ENCODE measurements at places on chromosomes 5 and 9.
A peak's percentile ranks its signal among the peaks of the same experiment; 100 is the strongest.

- no peak for DNase-seq
Measured at GRCh38 chr9:132078699-132079356, 839 bp downstream of the MED27 start.

GRCh38 chr5:81305785-81306184 lies 4.4 kb downstream of the ZCCHC9 start:
- DNase-seq: no peak

DNA sequence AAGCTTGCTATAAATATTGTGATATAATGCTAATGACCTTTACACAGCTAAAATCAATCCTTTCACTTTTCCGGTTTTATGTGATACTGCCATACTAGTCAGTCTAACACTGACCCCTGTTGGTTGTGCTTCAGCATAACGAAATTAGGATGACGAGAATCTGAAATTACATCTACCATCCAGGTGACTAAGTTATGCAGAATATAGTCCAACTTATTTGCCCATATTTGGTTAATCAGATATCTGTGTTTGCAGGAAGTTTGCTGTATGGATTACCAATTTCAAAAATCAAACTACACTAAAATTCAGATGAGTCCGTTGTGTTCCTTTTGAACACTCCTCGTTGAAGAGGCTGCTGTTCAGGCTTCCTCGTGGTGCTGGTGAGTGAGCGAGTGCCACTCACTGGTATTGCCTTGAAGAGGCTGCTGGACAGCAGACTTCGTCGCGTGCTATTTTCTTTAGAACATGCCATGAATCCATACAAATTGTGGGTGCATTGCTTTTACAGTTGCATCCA lies 32.5 kb downstream of the TENT4A start:
- peak; percentile 22 for DNase-seq

DNA sequence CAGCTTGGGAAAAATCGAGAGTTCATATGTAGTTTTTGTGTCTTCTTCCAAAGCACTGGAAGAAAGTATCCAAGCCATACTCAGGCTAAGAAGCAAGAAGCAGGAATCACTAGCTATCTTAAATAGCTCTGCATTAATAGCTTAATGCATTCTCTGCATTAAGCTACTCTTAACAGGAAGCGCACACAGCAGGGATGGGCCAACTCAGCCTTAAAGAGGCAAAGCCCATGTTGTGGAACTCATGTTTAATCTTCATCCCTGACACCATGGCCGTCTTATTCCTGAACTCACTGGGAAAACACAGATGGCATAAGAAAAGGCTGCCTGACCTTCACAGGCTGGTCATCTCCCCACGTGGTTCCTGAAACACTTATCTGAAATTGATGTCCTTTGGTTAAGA lies 18.7 kb upstream of the ICE1 start:
- no peak for DNase-seq

DNA sequence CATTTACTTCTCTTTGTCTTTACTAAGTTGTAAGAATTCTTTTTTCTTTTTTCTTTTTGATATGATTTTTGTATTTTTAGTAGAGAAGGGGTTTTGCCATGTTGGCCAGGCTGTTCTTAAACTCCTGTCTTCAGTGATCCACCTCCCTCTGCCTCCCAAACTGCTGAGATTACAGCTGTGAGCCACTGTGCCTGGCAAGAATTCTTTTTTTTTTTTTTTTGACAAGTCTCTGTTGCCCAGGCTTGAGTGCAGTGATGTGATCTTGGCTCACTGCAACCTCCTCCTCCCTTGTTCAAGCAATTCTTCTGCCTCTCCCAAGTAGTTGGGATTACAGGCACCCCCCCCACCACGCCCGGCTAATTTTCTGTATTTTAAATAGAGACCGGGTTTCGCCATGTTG lies 9.9 kb downstream of the NPM1 start:
- no peak for DNase-seq

GRCh38 chr5:116672203-116672602 lies 97.6 kb upstream of the SEMA6A start:
- no peak for DNase-seq

DNA sequence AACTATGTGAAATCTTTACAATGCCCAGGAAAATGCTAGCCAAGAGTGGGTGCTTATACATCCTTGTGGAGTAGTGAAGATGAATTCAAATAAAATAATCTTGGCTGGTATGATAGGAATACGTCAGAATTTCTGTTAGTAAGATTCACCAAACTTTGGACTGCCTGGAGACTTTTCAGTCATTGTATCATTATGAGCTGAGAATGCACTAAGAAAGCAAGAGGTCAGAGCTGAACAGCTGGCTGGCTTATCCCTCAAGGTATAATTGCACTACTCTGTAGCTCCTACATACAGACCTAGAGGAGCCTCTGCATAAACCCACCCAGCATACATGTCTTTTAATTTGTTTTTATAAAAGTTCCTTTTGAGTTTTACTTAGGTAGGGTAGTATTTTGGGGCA lies 568.5 kb upstream of the RIOK2 start:
- DNase-seq: peak; percentile 30

DNA sequence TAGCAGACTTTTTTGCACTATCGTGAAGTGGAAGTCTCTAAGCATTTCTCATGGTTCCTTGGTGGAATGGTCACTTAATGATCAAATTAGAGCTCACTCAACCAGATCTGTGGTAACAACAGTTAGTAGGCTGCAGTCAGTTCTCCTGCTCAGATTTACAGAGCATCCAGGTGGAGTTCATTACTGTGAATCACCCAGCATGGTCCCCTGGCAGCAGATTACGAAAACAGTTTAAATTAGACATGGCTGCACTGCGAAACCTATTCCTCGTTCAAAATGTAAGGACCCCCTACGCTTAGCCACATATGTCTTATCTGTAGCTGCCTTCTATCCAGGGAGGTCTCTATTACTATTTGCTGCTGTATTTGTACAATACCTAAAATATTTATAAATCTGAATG lies 823.6 kb upstream of the ARRDC3 start:
- DNase-seq: no peak

DNA sequence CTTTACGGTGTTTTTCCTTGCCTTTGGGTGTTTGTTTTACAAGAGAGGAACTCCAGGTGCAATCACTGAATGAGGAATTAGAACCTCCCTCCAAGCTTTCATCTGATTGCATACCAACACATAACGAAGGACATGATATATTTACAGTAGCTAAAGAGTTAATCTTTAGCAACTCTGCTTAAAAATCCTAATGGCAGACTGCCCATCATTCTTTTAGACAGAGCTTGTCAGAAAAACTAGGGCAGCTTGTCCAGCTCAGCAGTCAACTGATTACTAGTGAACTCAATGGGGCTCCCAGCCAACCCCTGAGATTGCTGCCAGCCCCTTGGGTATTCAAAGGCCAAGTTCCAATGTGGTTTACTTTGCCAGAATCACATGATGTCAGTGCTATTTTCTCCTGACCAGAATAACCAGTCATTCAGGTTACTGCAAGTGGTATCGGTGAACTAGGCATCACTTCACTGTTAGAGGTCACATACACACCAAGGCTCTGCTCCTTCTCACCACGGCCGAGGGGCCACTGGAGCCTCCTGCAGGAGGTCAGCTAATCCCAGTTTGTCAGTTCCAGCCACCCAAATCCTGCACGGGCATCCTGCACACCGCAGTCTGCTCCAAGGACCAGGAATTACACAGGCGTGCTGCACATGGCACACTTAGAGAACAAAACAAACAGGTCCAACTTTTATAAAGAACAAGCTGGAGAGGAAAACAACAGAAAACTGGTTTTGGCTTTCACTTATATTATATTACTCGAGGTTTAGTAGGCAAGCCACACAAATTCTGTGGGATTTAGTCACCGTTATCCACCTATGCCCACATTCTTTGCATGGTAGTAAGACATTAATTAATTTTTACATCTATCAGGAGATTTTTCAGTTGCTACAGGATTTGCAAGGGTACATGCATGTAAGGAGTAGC lies 62.5 kb downstream of the NFIB start:
- no peak for DNase-seq

DNA sequence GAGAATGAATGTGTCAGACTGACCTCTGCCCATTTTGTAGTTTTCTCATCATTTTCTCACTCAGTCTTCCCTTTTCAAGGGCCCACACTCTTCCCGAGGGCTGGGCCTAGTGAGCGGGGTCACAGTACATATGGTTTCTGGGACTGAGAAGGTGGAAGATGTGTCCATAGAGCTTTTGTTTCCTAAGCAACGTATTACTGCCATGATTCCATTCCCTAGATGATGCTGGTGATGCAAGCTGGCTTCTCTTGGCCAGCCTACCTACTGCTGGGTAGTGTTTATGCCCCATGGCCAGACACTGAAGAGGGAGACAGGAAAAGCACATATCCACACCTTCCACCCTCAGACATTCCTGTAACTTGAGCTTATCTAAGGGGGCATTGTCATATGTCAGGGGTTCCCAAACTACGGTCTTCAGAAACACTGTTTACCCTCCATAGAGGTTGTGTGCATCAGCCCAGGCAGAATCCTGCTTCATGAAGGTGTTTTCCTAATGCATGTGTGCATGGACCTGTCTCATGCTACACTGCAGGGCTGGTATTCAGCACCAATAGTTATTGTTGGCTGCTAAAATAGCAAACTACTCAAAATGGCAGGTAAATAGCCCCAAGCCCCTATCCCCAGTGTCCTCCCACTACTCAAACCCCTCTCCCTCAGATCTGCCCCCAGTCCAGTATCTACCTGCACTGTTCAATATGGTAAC lies 9.5 kb downstream of the IRF1 start:
- no peak for DNase-seq

GRCh38 chr9:117656002-117656401 lies 48.2 kb upstream of the TLR4 start:
- no peak for DNase-seq

GRCh38 chr5:2047341-2047927 lies 164.7 kb upstream of the IRX4 start:
- no peak for DNase-seq

- DNase-seq: no peak
Measured at GRCh38 chr9:121133104-121133816, 58.5 kb downstream of the CNTRL start.

- DNase-seq: no peak
Measured at GRCh38 chr5:150639377-150639692, 1.1 kb upstream of the SYNPO start.

GRCh38 chr9:86721843-86722705 lies 225.2 kb downstream of the GAS1 start:
- no peak for DNase-seq

DNA sequence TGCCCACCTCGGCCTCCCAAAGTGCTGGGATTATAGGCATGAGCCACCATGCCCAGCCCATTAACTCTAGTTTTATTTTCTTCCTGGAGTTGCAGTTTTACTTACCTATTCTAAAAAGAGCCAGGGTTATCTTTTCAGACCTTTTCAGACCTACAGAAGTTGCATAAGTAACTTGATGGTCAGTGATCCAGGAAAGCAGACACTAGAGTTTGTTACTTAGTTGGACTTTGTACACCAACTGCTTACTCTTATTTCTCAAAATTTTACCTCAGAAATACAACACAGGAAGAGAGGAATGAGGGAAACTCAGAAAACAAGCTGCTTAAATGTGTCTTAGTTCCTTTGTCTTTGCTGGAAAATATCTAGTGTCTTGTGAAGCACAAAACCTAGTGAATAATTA lies 25.4 kb downstream of the RAD23B start:
- DNase-seq: no peak

GRCh38 chr9:111360881-111361280 lies 30.9 kb upstream of the OR2K2 start:
- no peak for DNase-seq

GRCh38 chr5:40877371-40877988 lies 31.8 kb upstream of the C7 start:
- DNase-seq: no peak

DNA sequence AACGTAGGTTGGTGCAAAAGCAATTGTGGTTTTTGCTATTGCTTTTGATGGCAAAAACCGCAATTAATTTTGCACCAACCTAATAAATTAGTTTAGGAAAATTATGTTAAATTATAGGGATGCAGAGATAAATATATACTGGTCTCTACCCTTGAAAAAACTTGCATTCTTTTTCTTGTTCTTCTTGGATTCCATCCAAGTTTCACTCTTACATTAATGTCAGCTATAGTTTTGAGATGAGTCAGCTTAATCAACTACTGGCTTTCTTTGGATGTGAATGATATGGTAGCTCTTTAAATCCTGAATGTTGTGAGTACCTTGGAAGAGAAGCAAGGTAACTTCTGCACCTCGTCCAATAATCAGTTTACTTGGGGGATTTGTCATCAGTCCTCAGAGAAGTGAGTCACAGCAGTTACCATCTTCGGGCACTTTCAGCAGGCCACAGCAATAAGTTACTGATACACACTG lies 549.0 kb upstream of the ZNF608 start:
- no peak for DNase-seq

DNA sequence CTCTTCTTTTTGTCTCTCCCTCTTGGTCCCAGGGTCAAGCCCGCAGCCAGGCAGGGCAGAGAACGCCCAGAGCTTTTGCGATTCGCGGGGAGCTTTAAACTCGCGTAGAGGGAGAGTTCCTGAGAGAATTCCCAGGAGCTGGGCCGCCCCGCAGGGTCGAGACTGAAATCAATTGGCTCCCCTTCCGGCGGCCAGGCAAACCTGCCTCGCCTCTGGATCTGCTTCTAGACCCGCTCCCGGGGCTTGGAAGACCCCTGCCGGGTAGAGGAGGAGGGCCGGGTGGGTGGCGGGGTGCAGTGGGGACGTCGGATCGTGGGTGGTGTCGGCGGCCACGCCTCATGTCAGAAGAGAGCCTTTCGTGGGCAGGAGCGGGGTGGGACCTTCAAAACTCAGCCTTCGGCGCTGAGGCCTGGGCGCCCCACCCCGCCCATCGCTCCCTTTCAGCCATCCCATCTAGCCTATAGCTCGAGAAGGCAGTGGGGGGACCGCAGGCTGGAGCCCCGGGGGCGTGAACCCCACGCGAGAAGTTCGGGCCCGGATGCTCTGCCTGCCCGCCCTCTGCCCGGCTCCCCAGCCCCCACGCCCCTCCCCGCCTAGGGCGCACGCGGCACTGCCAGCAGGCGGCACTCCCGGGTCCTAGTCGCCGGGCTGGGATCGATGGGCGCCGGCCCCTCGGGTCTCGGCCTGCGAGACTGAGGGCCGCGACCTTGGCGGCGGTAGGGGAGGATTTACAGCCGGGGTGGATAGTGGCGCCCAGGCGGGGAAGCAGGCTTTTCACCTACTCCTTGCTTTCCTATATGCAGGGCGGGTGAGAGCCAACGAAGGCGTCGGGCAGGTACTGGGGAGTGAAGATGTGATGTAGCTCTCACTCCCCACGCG lies 6.1 kb downstream of the PRDM6 start:
- no peak for DNase-seq

DNA sequence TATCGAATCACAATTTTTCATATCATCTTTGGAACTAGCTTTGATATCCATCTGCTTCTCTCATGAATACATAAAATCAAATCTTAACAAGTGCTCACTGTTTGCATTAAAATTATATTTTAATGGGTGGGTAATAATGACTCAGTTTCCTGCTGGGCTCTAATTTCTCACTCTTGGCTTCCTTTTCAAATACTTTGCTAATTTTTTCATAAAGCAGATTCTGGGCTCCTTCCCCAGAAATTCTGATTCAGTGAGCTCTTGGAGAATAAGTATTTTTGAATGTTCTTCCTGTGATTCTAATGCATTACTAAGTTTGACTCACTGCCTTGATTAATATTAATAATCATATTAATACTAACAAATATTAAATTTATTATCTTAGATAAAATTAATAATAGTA lies 48.9 kb downstream of the YIPF5 start:
- no peak for DNase-seq

GRCh38 chr9:21853414-21853813 lies 51.0 kb downstream of the MTAP start:
- no peak for DNase-seq

Data from NCI-H524 (cell line).